Cardiac ventricle fibroblast (primary cell): ENCODE measurements at places on chromosomes 4 and X. TPM values are rescaled to one million over a fixed set of nuclear protein-coding genes. Genes with fewer than 3 reads are reported as not detected.

DNAAF6 gene
- total RNA-seq, result not detected in 2 replicates

ASB12 gene
- not detected in 2 replicates for total RNA-seq

TMSB15B gene
- total RNA-seq, result 1.1 and 1.2 TPM in 2 replicates

RNF150 gene
- total RNA-seq, result 0.25 and 0.54 TPM in 2 replicates

CSAG1 gene
- total RNA-seq, result not detected in 2 replicates

RHOXF2B gene
- not detected in 2 replicates for total RNA-seq

MSANTD1 gene
- 0.29 TPM in 1 of 2 replicates, not detected in the other for total RNA-seq
